ENCODE measurements at places on chromosomes 7 and 10. TPM values are rescaled to one million over a fixed set of nuclear protein-coding genes. Genes with fewer than 3 reads are reported as not detected.

The FEZF1 gene
- not detected for total RNA-seq

The DNAH11 gene
- total RNA-seq: 0.59 TPM

The ITPRID1 gene
- not detected for total RNA-seq

The NKX1-2 gene
- total RNA-seq: not detected

The A1CF gene
- not detected for total RNA-seq

The TMEM120A gene
- 95.0 TPM for total RNA-seq

The HKDC1 gene
- 0.35 TPM for total RNA-seq

The CHN2 gene
- 2.2 TPM for total RNA-seq

The CLEC5A gene
- not detected for total RNA-seq

The ATP6V0A4 gene
- total RNA-seq: 0.08 TPM

The ECHDC3 gene
- total RNA-seq: 4.5 TPM

The SEMA3D gene
- 17.9 TPM for total RNA-seq

The OLAH gene
- not detected for total RNA-seq

The MUC3A gene
- not detected for total RNA-seq

The PTF1A gene
- total RNA-seq: not detected

The AKR1C8 gene
- not detected for total RNA-seq

The PRKG1 gene
- total RNA-seq: 76.2 TPM

The GLUD1 gene
- total RNA-seq: 206 TPM

The HYAL4 gene
- total RNA-seq: not detected

The UTF1 gene
- total RNA-seq: not detected

The FKBP6 gene
- total RNA-seq: not detected

The WAPL gene
- 40.1 TPM for total RNA-seq

The MAPK8 gene
- 13.2 TPM for total RNA-seq

The CALHM1 gene
- not detected for total RNA-seq

The UNCX gene
- total RNA-seq: not detected

The CLDN15 gene
- total RNA-seq: 1.6 TPM

The COL1A2 gene
- 4,961 TPM for total RNA-seq

The ZNF33B gene
- total RNA-seq: 3.5 TPM

The HIPK2 gene
- total RNA-seq: 4.2 TPM

The FOXK1 gene
- 9.7 TPM for total RNA-seq

The NUDT13 gene
- 0.75 TPM for total RNA-seq

The FGF8 gene
- total RNA-seq: not detected

The CACNB2 gene
- 2.7 TPM for total RNA-seq

The ANKRD61 gene
- 0.35 TPM for total RNA-seq

The GIMAP5 gene
- 0.08 TPM for total RNA-seq

The HTR5A gene
- not detected for total RNA-seq

The OGDH gene
- 51.0 TPM for total RNA-seq

The CADPS2 gene
- total RNA-seq: 20.7 TPM

The SAP25 gene
- 0.08 TPM for total RNA-seq

The CDK14 gene
- total RNA-seq: 54.0 TPM

The RASA4B gene
- 2.0 TPM for total RNA-seq

The MINPP1 gene
- total RNA-seq: 19.8 TPM

The DTX2 gene
- 0.94 TPM for total RNA-seq

The ALOX5 gene
- total RNA-seq: not detected

The PRKRIP1 gene
- total RNA-seq: 6.4 TPM

The OR9A2 gene
- 0.12 TPM for total RNA-seq

The IFIT3 gene
- 5.3 TPM for total RNA-seq

The CYP3A5 gene
- not detected for total RNA-seq

The XRCC2 gene
- total RNA-seq: 0.75 TPM

The POLR2J gene
- 41.7 TPM for total RNA-seq

The CXCL12 gene
- total RNA-seq: 235 TPM

The POP7 gene
- 13.1 TPM for total RNA-seq

The CDK1 gene
- 0.12 TPM for total RNA-seq

The TRIL gene
- 1.1 TPM for total RNA-seq

The LBX1 gene
- not detected for total RNA-seq

Data from smooth muscle cell of the coronary artery (primary cell).